ENCODE measurements at places on chromosomes 4 and X.

- no peak for DNase-seq
These were observed 1048.6 kb downstream of the PCDH7 start for GRCh38 chr4:31768756-31769155.

DNA sequence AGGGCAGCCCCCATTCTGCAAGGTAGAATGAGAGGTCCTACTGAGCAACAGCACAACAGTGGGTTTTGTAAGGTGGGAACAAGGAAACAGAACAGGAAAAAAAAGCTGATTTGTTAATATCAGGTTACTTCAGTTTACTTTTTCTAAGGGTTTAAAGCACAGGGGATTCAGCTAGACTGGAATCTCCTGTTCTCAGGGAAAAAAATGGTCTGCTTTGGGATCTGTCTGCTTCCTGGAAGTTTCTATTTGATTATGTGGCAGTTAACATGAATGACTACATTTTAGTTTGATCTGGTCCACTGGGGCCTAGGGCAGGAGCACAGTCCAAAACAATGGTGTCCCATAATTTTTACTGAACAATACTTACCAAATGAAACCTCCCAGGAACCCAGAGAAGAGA is 104.6 kb downstream of the FBXW7 start:
- DNase-seq, result no peak

DNA sequence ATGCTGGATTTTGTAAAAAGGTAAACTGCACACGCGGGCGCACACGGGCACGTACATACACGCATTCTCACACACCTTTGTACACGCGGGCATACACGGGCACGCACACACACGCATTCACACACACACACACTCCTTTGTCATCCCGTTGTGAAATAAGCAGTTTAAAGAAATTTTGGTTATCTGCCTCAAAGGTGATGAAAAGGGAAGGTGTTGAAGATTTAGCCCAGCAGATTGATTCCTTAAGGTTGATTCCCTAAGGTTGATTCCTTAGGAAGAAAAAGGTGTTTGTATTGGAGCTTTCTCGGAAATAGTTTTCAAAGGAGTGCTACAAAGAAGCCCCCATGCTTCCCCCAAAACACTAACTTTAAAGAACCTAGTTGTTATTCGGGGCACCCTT is 693 bp downstream of the ATP10D start:
- DNase-seq, result no peak

GRCh38 chr4:55447831-55448230 is 52.1 kb downstream of the TMEM165 start:
- no peak for DNase-seq

- DNase-seq, result peak; percentile 39
These were observed 626 bp upstream of the CEP135 start for GRCh38 chr4:55947912-55948725.

DNA sequence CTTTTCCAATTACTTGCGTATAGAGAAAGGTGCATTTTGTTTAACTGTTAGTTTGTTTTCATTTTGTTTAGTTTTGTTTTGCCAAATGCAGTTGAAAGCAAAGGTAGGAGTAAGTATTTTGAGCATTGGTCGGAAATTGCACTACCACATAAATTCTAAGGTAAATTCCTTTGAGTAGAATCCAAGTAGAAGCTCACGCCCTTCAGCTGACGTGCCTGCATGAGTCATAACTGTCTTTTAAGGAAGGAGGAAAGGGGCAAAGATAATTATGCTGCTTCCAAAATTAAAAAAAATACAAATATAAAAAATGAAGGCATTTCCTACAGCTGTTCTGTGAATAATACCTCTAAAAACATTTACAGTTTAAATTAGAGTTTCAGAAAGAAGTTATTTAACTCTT is 110.2 kb upstream of the MYOZ2 start:
- no peak for DNase-seq

DNA sequence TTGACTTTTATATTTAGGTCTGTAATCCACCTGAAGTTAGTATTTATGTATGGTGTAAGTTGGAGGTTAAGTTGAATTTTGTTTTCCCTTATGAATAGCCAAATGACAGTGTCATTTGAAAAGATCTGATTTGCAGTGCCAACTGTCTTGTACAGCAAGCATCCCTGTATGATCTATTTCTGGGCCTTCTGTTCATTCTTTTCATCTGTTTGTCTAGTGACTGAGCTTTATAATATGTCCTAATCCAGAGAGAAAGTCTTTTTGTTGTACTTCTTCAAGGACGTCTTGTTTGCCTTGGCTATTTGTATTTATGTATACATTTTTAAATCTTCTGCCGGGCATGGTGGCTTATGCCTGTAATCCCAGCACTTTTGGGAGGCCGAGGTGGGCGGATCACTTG is 39.6 kb downstream of the CDKL5 start:
- DNase-seq, result no peak

DNA sequence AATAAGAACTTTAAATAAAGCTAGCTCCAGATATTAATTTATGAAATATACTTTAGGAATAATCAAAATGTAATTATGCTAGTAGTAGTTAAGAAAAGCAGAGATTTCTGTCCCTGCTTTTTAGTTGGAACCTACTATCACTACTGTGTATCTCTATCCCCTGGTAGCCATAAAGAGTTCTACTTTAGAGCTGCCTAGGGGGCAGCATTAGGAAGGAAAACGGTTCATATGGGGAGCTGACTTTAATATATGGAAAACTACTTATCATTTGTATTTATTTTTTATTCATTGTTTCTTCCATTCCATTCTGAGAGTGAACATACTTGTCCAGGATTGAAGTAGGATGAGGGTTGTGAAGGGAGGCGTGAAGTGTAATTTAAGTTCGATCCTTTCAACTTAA is 40.9 kb downstream of the CPEB2 start:
- DNase-seq, result no peak

GRCh38 chrX:69424910-69425309 is 79.2 kb upstream of the NALF2 start:
- DNase-seq, result no peak

GRCh38 chrX:121639781-121640180 is 592.4 kb downstream of the GLUD2 start:
- no peak for DNase-seq

- no peak for DNase-seq
These were observed at the start of gene SRPX for GRCh38 chrX:38220415-38221390. TSS of gene SRPX (minus strand) at chrX:38220871. CDS start at chrX:38220792, 79 bp downstream.

DNA sequence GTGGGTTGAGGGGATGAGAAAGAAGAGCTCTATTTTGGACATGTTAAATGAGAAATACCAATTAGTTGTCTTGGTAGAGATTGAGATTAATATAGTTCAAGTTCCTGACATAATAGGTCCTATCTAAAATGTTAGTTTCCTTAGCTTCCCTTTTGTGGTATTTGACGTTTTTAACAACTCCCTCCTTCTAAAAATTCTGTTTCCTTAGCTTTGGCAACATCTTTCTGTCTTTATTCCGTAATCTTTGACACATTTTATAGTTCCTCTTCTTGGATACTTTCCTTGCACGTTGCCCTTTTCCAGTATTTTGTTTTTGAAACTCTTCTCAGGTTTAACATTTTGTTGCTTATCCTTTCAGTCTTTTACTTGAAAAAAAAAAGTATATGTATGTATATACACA is 36.9 kb downstream of the LAMTOR3 start:
- DNase-seq, result no peak

DNA sequence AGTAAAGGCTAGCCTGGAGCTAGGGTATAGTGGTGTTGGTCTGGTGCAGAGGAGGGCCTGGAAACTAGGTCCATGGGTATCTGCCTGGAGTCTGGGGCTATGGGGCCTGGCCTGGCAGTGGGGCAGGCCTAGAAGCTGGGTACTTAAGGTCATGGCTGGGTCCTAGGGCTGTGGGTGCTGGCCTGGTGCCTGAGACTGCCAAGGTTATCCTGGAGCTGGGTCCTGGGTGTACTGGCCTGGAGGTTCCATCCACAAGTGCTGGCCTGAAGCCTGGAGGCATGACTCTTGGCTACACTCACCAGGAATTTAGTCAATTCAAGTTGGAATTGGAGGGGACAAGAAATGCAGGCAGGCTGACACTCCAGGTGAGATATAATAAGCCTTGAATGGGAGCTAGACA is 108.4 kb upstream of the ZCCHC13 start:
- no peak for DNase-seq

DNA sequence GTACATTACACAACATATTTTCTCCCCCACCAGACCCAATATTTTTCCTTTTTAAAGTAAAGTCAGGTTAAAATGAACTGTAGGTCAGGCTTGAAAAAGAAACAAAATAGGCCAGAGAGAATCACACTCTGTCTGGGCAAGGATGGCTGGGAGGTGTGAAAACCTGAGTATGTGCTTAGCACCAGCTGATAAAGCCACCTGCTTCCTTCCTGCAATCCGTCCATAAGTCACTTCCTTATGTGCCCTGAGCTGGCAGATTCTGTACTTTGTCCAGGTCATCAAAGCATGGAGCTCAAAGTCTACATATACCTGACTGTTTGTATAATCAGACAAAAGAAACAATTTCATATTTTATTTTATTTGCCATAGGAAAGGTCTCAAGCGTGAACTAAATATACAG is 37.7 kb downstream of the ANTXR2 start:
- DNase-seq, result no peak

DNA sequence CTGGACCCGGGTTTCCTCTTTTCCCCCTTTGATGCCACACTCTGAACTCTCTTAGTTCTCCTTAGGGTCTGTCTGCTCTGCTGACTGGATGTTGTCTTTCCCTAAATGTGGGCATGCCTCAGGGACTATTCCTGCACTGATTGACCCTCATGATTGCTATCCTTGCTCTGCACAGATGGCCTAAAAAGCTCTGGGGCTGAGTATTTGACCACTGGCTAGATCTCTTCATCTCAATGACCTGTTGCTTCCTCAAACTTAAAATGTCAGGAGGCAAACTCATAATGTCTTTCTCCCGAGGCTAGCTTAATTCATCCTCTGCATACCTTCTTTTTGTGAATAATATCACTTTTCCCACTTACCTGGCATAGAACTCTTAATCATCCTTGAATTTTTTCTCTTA is 157.4 kb downstream of the GATB start:
- DNase-seq, result no peak

DNA sequence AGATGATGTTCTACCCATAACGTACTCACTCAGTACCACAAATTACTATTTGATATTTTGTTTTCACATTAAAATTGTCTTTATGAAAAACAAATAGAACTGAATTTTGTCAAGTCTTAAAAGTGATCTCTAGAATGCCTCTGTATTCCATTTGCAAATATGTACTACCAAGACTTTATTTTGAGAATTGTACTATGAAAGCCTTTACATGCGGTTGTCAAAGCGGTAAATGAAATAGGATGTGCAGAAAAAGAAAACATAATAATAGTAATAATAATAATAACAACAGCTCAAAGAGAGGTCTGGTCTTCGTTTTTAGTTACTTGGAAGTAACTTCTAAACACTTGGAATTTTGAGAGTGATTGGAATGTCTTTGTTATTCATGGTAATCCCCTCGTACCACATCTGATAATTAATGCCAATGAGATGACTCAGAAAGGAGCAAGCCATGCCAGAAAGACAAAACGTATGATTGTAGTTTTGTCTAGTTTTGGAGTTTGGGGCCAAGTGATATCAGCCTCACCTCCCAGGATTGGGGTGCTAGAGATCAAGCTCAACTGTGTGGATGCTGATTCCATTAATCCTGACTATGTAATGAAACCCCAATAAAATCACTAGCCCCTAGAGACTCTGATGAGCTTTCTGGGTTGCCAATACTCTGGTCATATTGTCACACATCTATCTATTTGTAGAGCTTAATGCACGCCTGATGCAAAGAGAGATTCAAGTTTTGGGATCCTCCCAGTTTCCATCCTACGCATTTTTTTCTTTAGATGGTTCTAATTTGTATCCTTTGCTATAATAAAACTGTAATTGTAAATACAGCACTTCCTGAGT is 20.2 kb upstream of the CTSO start:
- no peak for DNase-seq

- no peak for DNase-seq
These were observed 75.7 kb upstream of the WDR1 start for GRCh38 chr4:10192331-10192730.

DNA sequence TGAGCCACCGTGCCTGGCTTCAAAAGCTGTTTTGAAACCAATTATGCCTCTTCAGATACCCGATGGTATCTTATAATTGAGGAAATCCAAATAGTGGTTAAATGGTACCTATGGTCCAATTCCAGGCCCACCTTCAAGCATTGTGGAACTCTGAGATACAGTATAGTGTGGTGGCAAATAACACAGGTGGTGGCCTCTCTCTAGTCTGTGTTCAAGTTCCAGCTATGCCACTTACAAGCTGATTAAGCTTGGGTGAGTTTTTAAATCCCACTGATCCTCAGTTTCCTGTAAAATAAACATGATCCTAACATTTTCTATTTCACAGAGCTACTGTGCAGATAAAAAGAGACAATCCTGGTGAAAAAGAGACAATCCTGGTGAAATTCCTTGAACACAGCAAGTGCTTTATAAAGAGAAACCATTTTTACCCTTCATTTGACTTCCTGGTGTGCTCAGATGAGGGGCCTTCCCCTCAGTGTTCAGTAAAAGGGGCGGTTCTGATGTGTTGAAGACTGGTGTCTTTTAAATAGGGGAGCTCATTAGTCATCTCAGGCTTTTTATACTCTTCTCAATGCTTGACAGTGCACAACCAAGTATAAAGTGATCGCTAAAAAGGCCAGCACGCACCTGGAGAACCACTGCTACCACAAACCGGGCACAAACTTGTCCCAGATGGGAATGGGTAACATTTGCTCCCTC is 30.8 kb upstream of the CD40LG start:
- DNase-seq, result no peak

GRCh38 chrX:151830911-151831310 is 81.8 kb upstream of the MAGEA4 start:
- DNase-seq, result no peak

- DNase-seq, result no peak
These were observed 442.9 kb downstream of the MID1IP1 start for GRCh38 chrX:39244147-39244546.

DNA sequence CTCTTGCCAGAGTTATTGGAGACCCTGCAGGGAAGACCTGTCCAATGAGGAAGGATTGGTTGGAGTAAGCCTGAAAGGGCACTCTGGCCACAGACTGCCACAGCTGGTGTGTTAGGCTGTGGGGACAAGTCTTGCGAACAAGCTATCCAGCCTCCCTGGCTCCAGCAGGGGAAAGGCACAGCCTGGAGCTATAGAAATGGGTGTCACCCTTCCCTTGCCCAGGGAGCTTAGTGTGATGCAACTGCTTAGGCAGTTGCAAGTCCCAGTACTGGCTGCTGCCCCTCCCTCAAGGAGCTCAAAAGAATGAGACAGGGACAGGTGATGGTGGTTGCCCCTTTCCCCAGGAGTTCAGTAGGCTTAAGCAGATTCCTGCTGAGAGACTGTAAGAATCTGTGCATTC is 165.7 kb upstream of the CT83 start:
- no peak for DNase-seq

GRCh38 chr4:176791591-176792325 is 964 bp downstream of the VEGFC start:
- DNase-seq, result no peak

- DNase-seq, result no peak
These were observed 141.1 kb upstream of the NDST3 start for GRCh38 chr4:117893207-117893606.

GRCh38 chrX:18985186-18985435 is 1.2 kb upstream of the PHKA2 start:
- DNase-seq, result no peak

GRCh38 chr4:836750-837301 is 10.9 kb upstream of the CPLX1 start:
- DNase-seq, result no peak
